ENCODE measurements at places on chromosomes 12 and 14. TPM values are rescaled to one million over a fixed set of nuclear protein-coding genes. Genes with fewer than 3 reads are reported as not detected.

KRT7 gene
- total RNA-seq = 14.7 TPM

GLS2 gene
- total RNA-seq = 1.1 TPM

ARMH4 gene
- total RNA-seq = not detected

ARPC3 gene
- 437 TPM for total RNA-seq

SERPINA1 gene
- not detected for total RNA-seq

- no peak for DNase-seq
Observed at GRCh38 chr14:76371066-76371465, 4.9 kb upstream of the ESRRB start.

DNA sequence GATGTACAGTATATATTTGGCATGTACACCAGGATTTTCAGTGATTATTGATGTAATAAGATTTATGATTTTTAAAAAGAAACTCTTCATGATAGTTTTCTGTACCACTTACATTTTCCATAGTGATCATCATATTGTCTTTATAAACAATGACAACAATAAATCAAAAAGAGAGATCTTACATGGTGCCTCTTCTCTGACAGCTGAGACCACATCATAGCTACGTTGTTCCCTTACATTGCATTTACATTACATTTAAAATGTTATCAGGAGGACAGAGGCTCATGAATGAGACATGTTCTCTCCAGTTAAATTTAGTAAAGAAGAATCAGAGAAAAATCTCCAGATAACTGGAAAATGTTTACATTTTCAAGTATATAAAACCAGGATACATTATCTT lies 112.4 kb downstream of the PRKCH start:
- DNase-seq = no peak

GRCh38 chr14:90857866-90858265 lies 41.6 kb upstream of the TTC7B start:
- no peak for DNase-seq

DNA sequence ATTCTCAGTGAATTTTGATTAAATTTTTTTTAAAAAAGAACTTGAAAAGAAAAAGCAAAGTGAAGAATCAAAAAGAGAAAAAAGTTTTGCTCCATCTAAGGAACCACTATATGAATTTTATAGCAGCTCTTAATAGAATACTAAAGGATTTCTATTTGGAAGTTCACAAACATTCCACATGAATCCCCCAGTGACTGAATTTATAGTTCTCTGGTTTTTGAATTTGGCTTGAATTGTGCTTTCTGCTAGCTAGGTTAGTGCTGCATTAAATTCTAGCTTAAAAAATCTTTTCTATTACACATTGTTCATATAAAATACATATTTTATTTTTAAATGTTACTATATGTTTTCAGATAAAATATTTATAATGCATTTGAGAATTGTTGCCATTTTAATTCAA lies 675.4 kb downstream of the RERGL start:
- DNase-seq = no peak

DNA sequence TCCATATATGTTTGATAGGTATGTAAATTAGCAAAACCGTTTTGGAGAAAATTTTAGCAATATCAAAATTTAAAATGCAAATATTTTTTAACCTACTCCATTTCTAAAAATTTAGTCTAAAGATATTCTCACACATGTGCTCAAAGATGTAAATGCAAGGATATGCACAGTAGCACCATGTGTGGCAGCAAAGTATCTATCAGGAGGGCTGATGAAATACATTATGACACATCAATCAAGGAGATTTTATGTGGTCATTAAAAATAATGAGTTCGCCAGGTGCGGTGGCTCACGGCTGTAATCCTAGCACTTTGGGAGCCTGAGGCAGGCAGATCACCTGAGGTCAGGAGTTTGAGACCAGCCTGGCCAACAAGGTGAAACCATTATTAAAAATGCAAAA lies 8.0 kb upstream of the C1R start:
- no peak for DNase-seq
